ENCODE measurements at places on chromosomes 6 and 20.

DNA sequence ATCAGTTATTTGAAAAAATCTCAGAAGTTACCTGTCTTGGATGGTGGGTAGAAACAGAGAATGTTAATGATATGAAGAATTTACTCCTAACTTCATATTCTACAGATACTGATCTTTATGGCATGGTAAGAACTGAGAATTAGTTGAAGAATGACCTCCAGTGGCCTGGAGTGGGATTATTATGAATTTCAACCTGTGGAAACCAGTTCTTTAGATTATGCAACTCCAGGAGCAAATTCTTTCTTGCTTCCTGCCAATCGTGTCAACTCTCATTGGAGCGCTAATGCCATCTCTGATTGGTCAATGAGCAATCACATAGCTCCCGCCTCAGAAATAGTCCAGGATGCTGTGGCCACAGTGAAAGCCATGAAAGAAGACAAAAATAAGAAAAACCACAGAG is 40.6 kb downstream of the LYRM2 start:
- DNase-seq, result no peak

- no peak for DNase-seq
These were observed 54.6 kb downstream of the GJA10 start for GRCh38 chr6:89948876-89949275.

GRCh38 chr6:137666202-137666774 is 172.1 kb upstream of the OLIG3 start:
- DNase-seq, result no peak

DNA sequence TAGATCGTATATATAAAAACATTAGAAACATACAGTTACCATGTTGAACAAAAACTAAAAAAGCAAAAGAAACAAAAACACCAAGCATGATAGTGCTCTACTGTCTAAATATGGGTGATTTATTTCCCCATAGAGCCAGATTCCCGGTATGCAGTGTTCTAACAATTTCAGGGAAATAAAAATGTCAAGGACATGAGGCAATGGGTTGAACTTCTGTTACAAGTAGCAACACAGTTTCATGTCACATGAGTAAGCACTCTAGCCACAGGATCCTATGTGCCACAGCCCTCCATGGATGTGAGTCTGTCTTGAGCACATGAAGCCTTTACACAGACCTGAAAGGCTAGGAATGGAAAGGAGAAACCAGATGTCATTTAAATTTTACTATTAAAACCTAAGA is 96.0 kb downstream of the MAP3K5 start:
- no peak for DNase-seq

- no peak for DNase-seq
These were observed 19.4 kb upstream of the TULP1 start for GRCh38 chr6:35532126-35532525.

GRCh38 chr6:1931817-1932216 is 313.6 kb downstream of the GMDS start:
- DNase-seq, result no peak

GRCh38 chr20:50249447-50250388 is 59.1 kb downstream of the CEBPB start:
- no peak for DNase-seq

DNA sequence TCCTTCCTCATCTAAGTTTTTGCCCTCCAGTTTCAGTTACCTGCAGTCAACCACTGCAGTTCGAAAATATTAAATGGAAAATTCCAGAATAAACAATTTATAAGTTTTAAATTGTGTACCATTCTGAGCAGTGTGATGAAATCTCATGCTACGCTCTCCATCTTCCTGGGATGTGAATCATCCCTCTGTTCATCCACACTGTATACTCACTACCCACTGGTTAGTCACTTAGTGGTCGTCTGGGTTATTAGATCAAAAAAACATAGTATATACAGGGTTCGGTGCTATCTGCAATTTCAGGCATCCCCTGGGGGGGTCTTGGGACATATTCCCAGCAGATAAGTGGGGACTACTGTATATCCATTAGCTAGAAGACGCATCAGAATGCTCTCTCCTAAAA is 151.9 kb upstream of the SLC22A16 start:
- no peak for DNase-seq

DNA sequence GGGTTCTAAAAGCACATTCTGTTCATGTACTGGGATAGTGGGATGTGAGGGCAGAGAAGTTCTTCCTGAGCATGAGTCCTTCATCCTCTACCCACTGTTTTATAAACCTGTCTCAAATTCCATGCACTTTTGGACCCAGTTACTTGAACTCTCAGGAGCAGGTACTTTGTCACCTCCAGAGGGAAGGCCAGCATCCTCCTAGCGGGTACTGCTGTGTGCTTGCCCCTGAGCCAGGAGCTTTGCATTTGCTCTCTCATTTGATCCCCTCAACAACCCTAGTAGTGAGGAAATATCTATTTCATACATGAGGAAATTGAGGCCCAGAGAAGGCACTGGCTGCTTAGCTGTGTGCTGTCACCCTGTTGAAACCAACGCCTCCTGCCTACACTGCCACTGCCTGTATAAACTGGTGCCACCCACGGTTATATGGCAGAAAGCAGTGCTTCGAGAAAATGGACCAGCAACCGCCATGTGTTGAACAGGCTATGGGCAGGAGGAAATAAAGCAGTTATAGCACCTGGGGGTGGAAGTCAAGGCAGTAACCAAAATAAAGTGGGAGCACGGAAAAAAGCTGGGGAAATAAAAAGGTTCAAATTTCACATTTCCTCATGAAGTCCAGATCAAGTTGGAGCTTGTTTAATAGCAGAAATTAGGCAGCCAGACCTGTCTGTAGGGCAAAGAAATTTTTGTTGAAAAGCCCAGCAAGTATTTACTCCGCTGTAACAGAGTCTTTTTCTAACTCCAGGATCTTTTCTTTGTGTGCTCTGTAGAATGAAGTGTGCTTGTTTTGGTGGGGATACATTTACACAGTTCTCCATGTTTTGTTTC is 38.0 kb downstream of the KLHL31 start:
- DNase-seq, result no peak

DNA sequence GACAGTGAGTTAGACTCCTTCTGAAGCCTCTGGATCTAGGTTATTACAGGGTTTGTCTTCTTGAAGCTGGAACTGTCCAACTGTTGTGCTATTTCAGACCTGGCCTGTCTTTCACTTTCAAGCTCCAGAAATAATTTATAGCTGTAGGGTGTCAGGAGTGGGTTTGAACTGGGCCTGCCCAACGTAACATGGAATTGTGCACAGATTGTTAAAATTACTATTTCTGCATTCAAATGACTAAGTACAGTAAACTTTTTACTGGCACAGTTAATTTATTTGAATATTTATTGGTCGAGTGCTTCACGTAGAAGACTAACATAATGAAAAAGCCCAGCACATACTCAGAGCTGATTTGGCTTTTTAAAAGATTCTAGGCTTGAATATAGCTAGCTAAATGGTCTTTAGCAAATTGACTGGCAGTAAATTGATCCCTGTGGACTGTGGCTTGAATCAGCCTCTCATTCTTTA is 74.3 kb downstream of the ARID1B start:
- DNase-seq, result no peak

DNA sequence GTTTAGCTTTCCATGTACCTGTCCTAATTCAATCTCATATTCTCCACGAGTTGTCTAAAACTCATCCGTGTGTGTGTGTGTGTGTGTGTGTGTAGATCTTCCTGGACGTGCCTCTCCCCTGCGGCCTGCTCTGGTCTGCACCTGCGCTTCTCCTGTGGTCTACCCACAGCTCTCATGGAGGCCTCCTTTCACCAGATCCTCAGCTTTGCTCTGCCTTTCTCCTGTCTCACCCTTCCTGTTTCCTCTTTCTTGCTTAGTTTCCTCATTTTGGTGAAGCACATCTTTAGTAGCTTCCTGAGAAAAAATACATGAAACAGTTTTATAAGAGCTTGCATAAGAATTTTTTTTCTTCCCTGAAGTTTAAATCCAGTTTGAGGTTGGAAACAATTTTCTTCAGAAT is 18.1 kb downstream of the SLX4IP start:
- DNase-seq, result peak; percentile 23

- DNase-seq, result no peak
These were observed 154.4 kb upstream of the STMND1 start for GRCh38 chr6:16947375-16948015.

GRCh38 chr6:148392671-148393070 is 50.0 kb downstream of the SASH1 start:
- no peak for DNase-seq

DNA sequence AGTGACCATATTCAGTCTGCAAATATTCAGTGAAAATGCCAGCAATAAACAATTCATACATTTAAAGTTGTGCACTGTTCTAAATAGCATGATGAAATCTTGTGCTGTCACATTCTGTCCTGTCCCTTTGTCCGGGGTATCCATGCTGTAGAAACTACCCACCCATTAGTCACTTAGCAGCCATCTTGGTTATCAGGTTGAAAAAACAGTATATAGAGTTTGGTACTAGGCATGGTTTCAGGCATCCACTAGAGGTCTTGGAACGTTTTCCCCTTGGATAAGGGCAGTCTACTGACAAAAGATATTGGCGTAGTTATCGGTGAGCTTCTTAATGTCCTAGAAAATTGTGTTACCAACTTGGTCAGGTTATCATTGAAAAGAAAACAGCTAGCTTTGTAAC is 12.3 kb upstream of the MAP3K7 start:
- no peak for DNase-seq

- no peak for DNase-seq
These were observed 310.0 kb upstream of the PRND start for GRCh38 chr20:4411744-4412143.

DNA sequence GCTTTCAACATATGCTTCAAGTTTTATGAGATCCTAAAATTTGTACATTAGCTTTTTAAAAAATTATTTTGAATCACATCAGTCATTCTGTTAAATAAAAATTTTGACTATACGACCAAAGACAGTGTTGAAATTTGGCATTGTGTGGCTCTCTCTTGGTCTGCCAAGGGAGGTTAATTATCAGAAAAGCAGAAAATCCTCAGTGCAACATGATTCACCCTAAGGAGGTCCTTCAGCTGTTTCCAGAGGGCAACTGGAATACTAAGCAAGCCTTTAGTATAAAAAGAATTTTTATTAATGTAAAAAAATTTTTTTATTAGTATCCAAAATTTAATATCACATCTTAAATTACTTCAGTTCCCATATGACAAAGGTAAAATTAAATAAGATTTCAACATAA is 23.1 kb upstream of the TMEM244 start:
- DNase-seq, result no peak

DNA sequence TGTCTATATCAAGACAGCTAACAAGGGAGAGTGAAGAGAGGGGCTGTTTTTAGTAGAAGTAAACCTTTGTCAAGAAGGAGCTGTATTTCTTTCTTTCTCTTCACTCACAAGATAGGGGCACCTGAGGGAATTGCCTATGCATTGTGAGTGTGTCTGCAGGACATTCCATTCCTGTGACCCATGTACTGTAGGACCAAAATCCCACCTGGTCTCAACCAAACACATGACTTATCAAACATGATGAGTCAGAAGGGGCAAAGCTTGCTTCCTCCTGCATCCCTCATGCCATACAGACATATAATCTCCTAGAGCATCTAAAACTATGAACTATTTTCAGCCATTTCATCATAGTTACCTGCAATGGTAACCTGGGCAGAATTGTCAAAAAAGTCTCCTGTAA is 21.8 kb downstream of the PKHD1 start:
- no peak for DNase-seq

GRCh38 chr6:128139519-128139918 is 238.7 kb upstream of the THEMIS start:
- no peak for DNase-seq

- DNase-seq, result no peak
These were observed 48.2 kb downstream of the SLC22A23 start for GRCh38 chr6:3408665-3409064.

DNA sequence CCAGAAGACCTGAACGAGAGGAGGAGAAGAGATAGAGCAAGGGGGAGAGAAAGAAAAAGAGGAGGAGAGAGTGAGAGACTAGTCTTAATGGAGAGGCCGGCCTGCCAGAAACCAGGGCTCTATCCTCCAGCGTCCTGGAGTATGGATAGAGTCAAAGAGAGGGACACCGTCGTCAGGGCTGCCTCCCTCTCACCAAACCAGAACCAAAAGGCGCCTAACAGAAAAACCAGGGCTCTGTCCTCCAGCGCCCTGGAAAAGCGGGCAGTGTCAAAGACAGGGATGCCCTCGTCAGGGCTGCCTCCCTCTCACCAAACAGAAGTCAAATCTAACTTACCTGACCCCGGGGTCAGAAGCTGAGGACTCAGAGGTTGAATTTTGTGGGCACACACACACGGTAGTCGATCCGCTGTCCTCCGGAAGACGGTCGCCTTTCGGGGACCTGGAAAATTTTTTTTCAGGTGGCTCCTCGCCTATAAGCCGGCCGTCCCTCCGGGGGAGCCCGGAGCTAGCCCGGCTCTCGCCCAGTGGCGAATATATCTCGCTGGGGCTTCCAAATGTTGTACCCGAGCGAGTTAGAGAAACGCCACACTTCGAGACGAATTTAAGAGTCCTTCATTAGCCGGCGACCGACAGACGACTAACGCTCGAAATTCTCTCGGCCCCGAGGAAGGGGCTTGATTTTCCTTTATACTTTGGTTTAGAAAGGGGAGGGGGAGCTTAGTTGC is 148.2 kb downstream of the TRIM27 start:
- no peak for DNase-seq

DNA sequence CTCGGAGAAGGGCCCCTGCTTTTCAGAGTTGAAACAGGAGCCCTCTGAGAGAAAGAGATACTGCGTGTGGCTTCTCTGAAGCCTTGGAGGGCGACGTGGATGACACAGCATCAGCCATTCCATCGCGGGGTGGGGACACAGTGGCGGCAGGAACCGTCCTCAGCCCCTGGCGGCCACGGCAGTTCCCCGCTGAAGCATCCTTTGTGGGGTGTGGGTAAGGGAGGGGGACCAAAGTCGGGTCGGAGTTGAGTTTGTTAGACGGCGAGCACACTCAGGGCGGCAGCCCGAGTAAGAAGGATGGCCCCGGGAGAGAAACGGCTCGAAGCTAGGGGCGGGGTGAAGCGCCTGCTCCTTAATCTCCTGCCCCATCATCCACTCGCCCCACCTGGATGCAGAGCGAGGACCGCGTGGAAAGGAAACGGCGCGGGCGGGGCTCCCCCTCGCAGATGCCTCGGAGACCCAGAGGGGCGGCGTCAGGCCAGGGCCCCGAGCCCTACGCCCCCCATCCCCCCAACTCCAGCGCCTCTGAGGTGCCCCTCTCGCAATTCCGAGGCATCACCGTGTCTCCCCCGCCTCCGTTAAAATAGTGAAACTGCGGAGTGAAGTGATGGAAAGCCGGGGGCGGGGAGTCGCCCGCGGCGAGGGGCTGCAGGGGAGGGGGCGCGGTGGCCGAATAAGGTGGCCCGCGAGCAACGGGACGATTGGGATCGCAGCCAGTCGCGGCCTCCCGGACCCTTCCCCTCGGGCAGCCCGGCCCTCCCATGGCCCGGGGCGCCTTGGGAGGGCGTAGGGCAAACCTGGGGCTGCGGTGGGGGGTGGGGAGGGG is 796 bp upstream of the RREB1 start:
- peak; percentile 71 for DNase-seq

GRCh38 chr6:12112540-12113189 is 100.6 kb downstream of the HIVEP1 start:
- DNase-seq, result no peak

All from CD4-positive, alpha-beta T cell treated with Interleukin-15 for 4 hours (primary cell).